Caki2 (cell line): ENCODE measurements at places on chromosomes 6 and 20. TPM values are rescaled to one million over a fixed set of nuclear protein-coding genes. Genes with fewer than 3 reads are reported as not detected.

DNA sequence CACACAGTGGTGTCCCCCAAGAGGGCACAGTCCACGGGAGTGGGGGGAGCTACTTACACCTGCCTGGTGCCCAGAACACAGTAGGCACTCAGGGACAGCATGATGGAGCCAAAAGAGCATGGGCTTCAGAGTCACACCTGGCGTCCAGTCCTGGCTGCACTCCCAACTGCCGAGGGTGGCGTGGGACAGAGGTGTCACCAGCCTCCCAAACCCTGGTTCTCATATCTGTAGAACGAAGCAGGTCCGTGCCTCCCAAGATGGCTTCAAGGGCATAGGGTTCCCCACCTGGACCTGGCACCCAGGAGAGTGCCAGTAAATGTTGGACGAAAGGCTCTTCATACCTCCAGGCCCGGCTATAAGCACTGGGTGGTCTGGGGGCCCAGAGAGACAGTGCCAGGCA is 8.9 kb downstream of the HRH3 start:
- DNase-seq = no peak

- DNase-seq = no peak
These were observed 383.8 kb downstream of the CDH4 start for GRCh38 chr20:61635721-61636455.

Gene TRIM26
- total RNA-seq = 46.4 and 73.6 TPM in 2 replicates

GRCh38 chr20:35312318-35312717 is 20.1 kb upstream of the FAM83C start:
- DNase-seq = peak; percentile 81

GRCh38 chr6:56951049-56951831 is 3.7 kb upstream of the BEND6 start:
- DNase-seq = no peak

Gene CLIC5
- not detected in 2 replicates for total RNA-seq

- no peak for DNase-seq
These were observed 6.5 kb upstream of the RBBP8NL start for GRCh38 chr20:62433658-62434497.

Gene RNF182
- total RNA-seq = 0.10 TPM in 1 of 2 replicates, not detected in the other

Gene HLA-A
- 1,302 and 1,396 TPM in 2 replicates for total RNA-seq

DNA sequence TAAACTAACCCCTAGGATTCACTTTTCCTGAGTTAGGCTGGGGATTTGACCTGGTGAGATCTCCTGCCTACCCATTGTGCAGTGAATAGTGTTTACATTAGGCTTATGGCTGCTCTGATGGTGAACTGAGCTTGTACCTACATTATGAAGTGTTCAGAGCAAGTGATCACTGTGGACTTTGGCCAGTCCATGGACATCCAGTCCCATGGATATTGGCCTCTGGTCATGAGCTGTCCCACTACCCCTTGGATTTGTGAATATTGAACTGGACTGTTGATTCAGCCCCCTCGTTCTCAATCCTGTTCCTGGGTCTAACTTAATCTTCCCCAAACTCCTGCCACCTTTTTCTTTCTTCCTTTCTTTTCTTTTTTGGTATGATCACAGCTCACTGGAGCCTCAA is 13.8 kb downstream of the ASIP start:
- no peak for DNase-seq

DNA sequence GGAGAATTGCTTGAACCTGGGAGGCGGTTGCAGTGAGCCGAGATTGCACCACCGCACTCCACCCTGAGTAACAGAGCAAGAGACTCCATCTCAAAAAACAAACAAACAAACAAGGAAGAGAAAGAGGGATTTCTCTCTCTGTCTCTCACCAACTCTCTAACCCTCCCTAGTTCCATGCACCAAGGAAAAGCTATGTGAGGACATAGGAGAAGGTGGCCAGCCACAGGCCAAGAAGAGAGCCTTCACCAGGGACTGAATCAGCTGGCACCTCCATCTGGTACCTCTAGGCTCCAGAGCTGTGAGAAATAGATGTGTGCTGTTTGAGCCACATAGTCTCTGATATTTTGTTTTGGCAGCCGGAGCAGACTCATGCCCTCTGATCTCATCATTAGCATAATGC is 9.0 kb upstream of the FAM110A start:
- DNase-seq = no peak

DNA sequence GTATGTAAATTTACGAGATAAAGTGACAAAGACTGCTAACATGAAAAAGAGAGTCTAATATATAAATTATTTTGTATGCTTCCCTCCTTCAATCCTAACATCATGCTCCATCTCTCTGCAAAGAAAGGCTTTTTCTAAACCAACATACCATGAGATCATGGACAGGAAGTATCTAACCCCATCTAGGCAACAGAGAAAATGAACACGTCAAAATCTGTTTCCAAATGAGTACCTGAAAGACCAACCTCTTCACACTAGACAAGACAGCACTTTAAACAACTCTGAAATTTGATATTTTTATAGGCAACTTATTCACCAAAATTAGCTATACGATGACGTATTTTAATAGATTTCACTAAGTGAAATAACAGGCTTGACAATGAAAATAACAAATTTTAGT is 54.6 kb downstream of the MAN1A1 start:
- no peak for DNase-seq

GRCh38 chr6:148874698-148875293 is 128.0 kb downstream of the UST start:
- no peak for DNase-seq

Gene CST4
- total RNA-seq = 16.1 and 28.3 TPM in 2 replicates

Gene RREB1
- total RNA-seq = 2.9 and 5.1 TPM in 2 replicates

DNA sequence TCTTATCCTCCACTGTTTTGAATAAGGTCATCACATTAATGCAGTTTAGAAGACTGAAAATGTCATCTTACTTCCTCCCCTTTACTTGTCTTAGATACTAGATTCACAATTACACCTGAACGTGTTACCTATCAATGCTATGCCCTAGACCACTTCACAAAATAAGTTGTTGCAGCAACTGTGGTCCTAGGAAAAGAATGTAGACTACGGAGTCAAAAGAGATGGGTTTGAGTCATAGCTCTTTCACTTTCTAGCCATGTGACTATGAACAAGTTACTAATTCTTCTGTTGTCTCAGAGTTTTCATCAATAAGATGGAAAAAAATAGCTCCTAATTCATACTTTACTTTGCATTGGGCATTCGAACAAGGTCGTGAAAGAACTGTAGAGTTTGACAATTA is 164.3 kb upstream of the PREP start:
- DNase-seq = no peak

Gene MCHR2
- not detected in 2 replicates for total RNA-seq

GRCh38 chr20:24957326-24958016 is 8.4 kb downstream of the CST7 start:
- no peak for DNase-seq

DNA sequence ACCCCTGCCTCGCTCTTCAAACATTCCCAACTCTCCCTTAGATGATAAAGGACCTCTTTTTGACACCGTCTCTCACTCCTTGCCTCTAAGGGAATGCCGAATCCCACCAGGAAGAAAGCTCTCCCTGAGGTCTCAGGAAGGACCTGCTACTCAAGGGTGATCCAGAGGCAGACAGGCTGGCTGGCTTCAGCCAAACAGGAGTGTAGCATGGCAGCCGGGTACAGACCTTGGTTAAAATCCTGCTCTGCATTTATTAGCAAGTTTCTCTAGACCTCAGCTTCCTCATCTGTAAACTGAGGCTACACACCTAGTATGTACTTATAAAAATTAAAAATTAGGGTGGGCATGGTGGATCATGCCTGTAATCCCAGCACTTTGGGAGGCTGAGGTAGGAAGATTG is 17.2 kb downstream of the MAP1LC3A start:
- no peak for DNase-seq

DNA sequence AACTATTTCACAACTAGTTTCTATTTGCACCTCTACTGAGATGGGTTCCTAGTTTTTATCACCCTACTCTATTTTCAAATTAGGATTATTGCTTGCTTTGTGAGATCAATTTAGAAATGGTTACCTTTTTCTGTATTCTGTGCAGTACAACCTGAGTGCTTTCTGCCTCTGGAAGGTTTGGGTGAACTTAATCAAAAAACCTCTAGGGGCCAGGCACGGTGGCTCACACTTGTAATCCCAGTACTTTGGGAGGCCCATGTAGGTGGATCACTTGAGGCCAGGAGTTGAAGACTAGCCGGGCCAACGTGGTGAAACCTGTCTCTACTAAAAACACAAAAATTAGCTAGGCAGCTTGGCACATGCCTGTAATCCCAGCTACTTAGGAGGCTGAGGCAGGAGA is 63.3 kb downstream of the SCAF8 start:
- DNase-seq = no peak

Gene NDRG3
- total RNA-seq = 23.5 and 24.3 TPM in 2 replicates

- no peak for DNase-seq
These were observed 192.2 kb upstream of the LRFN2 start for GRCh38 chr6:40779409-40779808.

DNA sequence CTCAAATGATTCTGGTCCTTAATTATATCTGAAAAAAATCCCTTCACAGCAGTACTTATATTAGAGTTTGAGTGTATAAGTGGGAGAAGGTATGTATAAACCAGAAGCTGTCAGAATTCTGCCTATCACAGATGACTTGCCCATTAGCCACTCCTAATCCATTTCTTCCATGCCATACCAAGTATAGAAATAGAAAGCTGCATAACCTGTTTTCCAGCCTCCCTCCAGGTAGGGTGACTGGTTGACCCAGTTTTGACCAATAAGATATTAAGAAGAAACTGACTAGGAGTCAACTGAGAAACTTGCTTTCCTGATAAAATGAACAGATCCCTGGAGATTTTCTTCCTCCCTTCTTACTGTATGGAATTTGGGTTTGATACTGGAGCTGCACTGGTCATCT is 112.2 kb upstream of the GRIK2 start:
- no peak for DNase-seq

Gene PKIB
- 45.8 and 89.3 TPM in 2 replicates for total RNA-seq

DNA sequence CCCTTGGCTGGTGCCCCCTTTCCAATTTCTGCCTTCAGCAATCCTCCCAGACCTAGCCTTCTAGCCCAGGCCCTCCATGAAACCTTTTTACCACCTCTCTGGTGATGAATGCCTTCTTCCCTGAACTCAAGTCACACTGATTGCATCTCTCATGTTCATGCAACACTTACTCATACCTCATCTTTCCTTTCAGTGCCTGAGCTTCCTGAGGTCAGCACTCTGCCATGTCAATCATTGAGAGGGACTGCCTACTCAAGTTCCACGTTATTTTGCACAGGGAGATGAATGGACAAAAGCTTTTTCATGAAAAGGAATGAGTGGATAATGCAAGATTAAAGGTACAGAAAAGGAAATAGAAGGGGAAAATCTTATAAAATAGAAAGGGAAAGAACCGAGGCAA is 60.1 kb upstream of the PLEKHG1 start:
- no peak for DNase-seq

DNA sequence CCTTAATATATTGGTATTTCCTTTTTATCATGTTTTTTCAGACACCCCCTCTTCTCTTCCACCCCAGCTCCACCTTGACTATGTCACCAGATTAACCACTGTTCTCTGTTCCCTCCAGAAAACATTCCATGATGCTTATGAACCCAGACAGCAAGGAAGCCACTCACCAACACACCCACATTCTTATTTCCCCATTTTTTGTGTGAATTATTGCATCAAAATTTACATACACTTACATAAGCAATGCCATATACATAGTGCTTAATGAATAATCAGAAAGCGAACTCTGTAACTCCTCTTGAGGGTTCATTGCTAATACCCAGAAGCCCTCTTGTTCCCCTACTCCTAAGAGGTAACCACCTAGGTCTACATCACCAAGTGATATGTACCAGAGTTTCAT is 182.3 kb upstream of the CDYL start:
- DNase-seq = no peak

Gene FAXC
- total RNA-seq = 8.5 and 16.0 TPM in 2 replicates

DNA sequence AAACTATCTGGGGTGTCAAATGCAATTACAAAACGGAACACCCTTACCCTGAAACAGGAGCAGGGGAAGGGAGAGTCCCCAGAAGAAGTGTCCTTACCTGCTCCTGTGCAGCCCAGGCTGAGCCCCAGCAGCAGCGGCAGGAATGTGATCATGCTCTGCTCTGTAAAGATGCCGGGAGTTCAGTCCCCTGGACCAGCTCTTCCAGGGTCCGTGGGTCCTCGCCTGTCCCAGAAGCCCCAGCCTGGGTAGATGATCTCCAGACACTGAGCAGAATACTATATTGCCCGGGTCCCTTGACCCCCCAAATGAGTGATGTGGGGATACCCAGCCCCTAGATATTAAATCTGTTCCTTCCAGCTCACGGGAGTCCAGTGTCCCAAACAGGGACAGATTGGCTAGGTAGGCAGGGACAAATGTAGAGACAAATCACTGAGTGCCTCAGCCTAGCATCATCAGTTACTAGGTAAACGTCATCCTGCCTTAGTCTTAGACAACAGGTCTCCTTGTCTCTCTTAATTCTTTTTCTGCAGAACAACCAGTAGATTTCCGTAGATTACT is at the start of gene HLA-DMB:
Gene HLA-DMB (minus strand): TSS at position 373 of the 558 bp plus-strand sequence. CDS start 221 bp downstream, at position 152.
- DNase-seq = peak; percentile 79

Gene FAM110A
- 7.3 and 14.9 TPM in 2 replicates for total RNA-seq

- DNase-seq = no peak
These were observed 18.2 kb downstream of the SNAP25 start for GRCh38 chr20:10236540-10237533.

DNA sequence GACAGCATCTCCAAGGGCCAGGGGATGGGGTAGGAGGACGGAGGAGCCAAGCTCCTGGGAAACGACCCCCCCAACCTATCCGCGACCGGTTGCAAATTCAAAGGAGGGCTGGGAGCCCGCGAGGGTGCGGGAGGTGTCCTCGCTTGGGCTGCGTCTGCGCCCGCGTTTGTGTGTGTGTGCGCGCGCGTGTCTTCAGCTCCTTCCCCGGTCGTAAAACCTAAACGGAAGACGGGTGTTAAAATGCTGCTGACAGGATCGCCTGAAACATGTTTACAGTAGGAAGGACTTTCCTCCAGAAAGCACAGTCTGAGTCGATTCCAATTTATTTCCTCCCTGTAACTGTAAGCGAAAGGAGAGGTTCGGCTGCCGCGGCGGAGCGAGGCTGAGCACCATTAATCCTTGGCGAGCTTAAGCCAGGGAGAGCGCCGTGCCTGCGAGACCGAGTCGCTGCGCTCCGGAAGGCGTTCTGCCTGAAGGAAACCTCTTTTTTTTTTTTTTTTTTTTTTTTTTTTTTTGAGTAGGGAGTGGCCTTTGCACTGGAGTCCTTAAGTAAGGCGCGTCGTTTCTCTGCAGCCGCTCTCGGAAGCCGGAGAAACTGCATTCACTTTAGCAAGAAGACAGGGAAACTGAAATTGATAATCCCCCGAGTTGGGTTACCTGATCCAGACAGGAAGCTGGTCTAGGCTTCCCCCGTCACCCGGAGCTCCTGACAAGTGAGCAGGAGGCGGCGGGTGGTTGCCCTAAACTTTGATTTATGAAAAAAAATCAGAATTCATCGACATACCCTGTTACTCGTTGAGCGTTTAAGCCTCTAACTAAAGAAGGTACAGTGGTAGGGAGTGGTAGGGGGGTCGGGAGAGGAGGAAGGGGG is 4.8 kb upstream of the SOX4 start:
- peak; percentile 94 for DNase-seq

DNA sequence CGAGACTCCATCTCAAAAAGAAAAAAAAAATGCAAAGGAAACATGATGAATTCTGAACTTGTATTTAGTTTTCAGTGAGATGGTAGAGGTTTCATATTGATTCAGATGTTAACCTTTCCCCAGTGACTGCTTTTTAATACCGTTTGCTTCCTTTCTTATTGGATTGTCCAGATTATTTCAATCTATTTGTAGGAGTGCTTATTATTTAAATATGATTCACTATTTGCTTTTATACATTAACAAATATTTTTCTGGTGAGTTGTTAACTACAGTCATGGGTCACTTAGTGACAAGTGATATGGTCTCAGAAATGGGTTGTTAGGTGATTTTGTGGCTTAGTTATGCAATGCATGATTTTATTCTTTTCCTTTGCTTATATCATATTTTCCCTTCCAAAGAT is 8.4 kb downstream of the PI3 start:
- no peak for DNase-seq

GRCh38 chr6:120646101-120646500 is 688.2 kb downstream of the TBC1D32 start:
- no peak for DNase-seq

Gene DOK5
- total RNA-seq = 1.6 and 3.5 TPM in 2 replicates
